ENCODE measurements at places on chromosomes 3 and 15. TPM values are rescaled to one million over a fixed set of nuclear protein-coding genes. Genes with fewer than 3 reads are reported as not detected.

The PRR23A gene
- not detected for total RNA-seq

The GOLGA6L7 gene
- not detected for total RNA-seq

The KLHL40 gene
- total RNA-seq, result not detected

The AHSG gene
- total RNA-seq, result not detected

The ANKRD34C gene
- not detected for total RNA-seq

The VEPH1 gene
- total RNA-seq, result 1.3 TPM

The ANO10 gene
- total RNA-seq, result 53.9 TPM

The ZNF80 gene
- total RNA-seq, result not detected

The CADM2 gene
- total RNA-seq, result 1.2 TPM

The TM4SF4 gene
- 1.1 TPM for total RNA-seq

The SLC28A1 gene
- total RNA-seq, result not detected

The HMG20A gene
- total RNA-seq, result 32.9 TPM

The KCNMB2 gene
- total RNA-seq, result 0.42 TPM

The PFN2 gene
- 40.3 TPM for total RNA-seq

The RTP1 gene
- not detected for total RNA-seq

The TEX55 gene
- not detected for total RNA-seq

The HES1 gene
- total RNA-seq, result 102 TPM

The GOLGA8O gene
- 0.22 TPM for total RNA-seq

The FOXL2NB gene
- not detected for total RNA-seq

The NRROS gene
- 2.1 TPM for total RNA-seq

The KLF15 gene
- 0.66 TPM for total RNA-seq

The CPLX3 gene
- not detected for total RNA-seq

The SRGAP3 gene
- total RNA-seq, result 6.1 TPM

The CAMK2N2 gene
- not detected for total RNA-seq

The TMEM45A gene
- 4.0 TPM for total RNA-seq

The SIDT1 gene
- 42.1 TPM for total RNA-seq

Data from colonic mucosa (tissue), 4 donors.